ENCODE measurements at places on chromosomes 2 and 18.

GRCh38 chr2:196086517-196087368 lies 18.1 kb upstream of the DNAH7 start:
- no peak for DNase-seq

GRCh38 chr2:242029422-242030225 lies 160.1 kb downstream of the RTP5 start:
- no peak for DNase-seq

DNA sequence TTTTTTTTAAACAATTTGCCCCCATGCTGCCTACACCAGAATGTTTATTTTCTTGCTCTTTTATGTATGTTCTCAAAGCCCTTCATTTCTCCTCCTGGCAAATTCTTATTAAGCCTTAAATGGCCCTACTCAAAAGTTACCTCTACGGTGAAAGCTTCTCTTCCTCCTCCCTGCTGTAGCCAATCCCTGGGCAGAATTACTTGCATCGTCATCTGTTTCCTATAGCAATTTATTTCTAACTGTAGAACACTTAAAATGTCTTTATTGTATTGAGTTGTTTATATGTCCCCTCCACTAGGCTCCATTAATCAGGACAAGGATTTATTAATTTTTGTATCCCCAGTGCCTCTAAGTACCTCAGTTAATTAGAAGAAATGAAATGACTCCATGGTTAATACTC lies 2.5 kb upstream of the RAD51AP2 start:
- DNase-seq: no peak

- DNase-seq: no peak
Measured at GRCh38 chr2:37689751-37690150, 18.3 kb upstream of the CDC42EP3 start.

- DNase-seq: no peak
Measured at GRCh38 chr18:32610176-32610575, 139.5 kb upstream of the GAREM1 start.

GRCh38 chr2:55995211-55995610 lies 71.6 kb upstream of the EFEMP1 start:
- DNase-seq: no peak

DNA sequence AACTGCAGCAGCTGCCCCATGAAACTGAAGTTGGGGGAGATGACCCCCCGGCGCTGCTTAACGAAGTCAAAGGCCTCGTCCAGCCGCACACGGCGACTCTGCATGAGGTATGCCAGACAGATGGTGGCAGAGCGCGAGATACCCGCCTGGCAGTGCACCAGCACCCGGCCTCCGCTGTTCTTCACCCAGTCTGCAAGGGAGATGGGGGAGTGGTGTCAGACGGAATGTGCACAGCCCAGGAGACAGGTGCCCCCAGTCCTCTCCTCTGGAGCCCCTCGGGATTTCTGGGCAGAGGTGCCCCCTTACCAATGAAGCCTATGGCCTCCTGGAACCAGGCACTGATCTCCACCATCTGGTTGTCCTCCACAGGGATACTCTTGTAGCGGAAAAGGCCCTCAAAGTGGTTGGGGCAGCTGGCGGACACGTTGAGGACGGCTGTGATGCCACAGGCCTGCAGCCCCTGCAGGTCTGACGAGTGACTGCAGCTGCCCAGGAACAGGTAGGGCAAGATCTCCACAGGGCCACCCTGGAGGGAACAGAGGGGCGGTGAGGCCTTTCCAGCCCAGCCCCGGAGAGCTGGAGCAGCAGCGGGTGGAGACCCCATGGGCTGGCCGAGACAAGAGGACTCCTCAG lies 1.3 kb downstream of the DUSP2 start:
- no peak for DNase-seq

DNA sequence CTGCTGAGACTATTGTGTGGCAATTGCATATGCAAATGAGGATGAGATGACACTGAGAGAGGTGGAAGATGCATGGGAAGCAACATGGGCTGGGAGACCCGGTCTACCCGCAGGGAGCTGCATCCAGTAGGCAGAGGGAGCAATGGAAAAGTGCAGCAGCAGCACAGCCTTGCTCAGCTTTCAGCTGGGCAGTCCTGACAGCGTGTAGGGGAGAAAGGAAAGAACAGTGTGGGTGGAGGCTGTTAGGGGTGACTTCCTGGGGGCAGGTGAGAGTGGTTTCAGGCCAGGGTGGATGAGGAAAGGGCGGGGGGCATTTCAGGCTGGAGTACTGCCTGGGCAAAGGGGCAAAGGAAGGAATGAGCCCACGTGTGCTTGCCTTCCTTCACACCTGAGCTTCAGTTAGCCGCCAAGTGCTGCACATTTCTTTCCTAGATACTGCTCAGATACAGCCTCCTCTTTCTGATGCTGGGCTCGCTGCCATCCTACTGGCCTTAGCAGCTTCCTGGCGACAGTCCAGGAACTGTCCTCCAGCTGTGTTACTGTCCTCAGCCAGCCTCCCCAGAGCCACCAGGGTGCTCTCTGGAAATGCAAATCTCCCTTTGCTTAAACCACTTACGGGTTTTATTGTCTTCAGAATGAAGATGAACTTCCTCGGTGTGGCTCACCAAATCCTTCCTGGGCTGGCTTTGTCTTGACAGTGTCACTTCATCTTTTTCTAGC lies 276.3 kb downstream of the TSN start:
- DNase-seq: no peak

GRCh38 chr2:9099341-9099751 lies 95.9 kb upstream of the MBOAT2 start:
- DNase-seq: no peak

GRCh38 chr18:32378705-32379104 lies 92.0 kb downstream of the GAREM1 start:
- DNase-seq: no peak

GRCh38 chr2:199848389-199849130 lies 2.4 kb downstream of the FTCDNL1 start:
- no peak for DNase-seq

DNA sequence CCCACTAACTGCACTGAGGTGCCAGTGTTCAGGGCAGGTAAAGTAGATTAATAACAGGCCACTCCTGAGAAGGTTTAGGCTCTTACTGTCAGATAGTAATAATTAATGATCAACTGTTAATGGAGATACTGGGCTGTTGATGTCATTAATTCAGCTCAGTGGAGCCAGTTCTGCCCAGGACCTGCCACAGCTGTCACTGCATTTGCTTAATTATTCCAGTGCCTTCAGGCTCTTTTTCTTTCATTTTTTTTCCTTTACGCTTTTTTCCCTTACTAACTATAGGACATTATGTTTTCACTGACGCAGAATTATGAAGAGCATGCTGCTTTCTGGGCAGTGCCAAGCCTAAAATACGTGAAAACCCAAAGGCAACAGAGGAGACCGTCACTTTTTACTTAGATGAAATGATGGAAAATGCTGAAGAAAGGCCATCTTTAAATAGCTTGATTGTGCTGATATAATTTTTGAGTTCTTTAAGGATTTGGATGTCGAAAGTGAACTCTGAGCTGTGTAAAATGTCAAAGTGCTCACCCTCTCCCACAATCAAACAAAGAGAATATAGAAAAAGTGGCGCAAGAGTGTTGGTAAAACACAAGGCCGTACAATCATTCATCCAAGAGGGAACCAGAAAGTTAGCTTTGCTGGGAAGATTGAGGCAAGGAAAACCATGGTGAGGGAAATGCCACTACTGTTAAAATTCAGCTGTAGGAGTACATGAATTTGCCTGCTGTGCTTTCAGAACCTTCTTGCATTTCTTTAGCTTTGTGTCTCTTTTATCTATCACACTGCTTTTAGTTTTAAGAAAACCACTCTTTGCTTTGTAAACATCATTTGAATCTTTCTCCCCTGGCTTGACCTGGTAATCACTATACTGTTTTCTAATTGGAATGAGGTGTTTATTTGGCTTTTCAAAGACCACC lies 192.0 kb upstream of the ZEB2 start:
- no peak for DNase-seq

GRCh38 chr2:20557635-20558034 lies 93.3 kb downstream of the HS1BP3 start:
- DNase-seq: no peak

GRCh38 chr2:213057977-213058376 lies 93.4 kb downstream of the IKZF2 start:
- no peak for DNase-seq

GRCh38 chr2:214393796-214394195 lies 17.1 kb upstream of the VWC2L start:
- DNase-seq: no peak

DNA sequence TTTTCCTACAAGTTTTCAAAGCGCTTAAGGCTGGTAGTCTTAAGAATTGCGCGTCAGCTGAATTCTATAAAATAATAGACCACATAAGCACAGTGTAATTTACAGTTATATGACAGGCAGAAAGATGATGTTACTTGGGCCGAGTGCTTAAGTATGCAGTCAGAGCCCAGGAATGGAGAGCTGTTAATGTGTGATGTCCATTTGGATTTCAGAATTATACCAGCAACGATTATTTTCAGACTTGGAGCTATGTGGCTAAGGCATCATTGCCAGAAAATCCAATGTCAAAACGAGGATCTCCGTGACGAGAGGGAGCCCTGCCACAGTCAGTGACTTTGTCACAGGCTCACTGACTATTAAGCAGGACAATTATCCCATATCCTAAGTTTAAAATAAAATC lies 3.4 kb downstream of the KLF7 start:
- no peak for DNase-seq

DNA sequence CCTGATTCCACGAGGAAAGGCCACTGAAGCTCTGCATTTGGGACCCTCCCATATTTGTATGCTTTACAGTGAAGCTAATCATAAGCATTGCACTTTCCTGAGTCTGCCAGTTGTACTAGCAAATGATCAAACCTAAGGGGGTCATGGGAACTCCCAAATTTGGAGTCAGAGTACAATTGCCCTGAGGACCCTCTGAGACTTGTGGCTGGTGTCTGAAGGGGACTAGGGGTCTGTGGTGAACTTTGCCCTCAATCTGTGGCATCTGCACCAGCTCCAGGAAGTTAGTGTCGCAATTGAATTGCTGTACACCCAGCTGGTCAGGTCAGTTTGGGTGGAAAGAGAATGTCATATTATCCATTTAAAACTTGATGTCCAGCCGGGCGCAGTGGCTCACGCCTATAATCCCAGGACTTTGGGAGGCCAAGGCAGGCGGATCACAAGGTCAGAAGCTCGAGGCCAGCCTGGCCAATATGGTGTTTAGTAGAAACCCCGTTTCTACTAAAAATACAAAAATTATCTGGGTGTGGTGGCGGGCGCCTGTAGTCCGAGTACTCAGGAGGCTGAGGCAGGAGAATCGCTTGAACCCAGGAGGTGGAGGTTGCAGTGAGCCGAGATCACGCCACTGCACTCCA lies 18.1 kb downstream of the SOWAHC start:
- DNase-seq: no peak

GRCh38 chr2:112827604-112828185 lies 8.9 kb downstream of the IL1B start:
- no peak for DNase-seq

DNA sequence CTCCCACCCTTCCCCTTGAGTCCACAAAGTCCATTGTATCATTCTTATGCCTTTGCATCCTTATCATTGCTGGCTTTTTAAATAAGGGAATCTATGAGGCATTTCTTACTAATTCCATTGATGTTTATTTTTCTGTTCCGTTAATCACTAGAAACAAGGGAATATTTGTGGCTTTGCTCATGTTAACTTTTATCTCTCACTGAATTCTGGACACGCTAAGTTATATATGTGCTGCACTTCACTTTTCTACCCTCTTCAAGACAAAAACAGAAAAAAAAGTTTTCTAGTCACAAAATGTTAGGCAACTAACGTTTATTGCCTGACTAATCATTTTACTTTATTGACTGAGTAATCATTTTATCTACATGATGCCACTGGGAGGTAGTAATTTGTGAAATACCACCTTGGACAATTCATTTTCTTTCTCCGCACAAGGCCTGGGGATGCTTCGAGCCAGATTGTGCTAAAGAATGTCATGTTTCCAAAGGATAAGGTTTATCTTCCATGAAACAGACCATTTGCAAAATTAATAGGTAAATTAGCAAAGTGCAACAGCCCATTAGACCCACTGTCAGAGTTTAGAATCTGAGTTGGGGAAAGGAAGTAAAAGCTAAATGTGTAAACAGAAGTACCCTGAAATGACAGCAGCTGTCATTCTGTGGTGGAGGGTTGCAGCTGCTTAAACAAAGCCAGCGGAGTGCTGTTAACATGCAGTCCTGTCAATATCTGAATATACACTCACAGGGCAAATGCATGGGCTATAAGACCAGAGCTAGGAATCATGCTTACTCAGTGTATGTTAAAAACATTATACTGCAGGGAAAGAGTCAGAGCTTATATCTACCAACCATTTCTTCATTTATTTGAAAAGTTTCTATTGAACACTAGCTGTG lies 658.7 kb downstream of the CNTNAP5 start:
- DNase-seq: peak; percentile 66

DNA sequence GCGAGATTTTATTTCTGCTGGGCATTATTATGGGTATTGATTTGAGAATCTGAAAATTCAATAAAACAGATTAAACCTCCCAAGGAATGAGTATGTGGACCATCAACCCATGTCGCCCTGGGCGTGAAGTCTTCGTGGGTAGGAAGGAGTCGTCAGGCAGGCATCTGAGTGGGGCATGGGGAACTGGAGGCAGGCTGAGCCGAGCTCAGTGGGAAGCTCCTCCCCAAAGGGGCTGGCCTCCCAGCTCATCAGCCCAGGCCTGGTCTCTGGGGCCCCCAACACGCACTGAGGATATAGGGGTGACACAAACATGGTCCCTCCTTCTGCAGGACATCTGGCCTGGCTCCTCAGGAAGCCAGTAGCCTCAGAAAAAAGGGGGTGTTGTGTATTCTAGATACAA lies 265.2 kb downstream of the TFCP2L1 start:
- no peak for DNase-seq

GRCh38 chr2:200950378-200950777 lies 13.1 kb downstream of the ORC2 start:
- no peak for DNase-seq

DNA sequence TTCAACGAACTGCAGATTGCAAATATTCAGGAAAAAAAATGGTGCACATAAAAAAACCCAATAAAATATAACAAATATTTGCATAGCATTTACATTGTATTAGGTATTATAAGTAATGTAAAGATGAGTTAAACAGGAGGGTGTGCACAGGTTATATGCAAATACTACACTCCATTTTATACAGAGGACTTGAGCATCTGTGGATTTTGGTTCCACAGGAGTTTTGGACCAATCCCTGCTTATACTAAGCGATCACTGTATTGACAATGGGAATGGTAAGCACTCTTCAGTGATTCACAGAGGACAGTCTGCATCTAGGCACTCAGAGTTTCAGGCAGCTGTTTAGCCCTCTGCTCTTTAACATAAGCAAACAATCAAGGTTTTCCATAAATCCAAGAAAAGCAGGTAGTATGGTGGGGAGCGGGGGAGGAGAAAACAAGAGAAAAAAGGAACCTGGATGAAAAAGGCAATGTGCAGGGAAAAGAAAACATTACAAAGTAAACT lies 206.0 kb upstream of the PARD3B start:
- DNase-seq: no peak
